ENCODE measurements at places on chromosomes 16 and 17. TPM values are rescaled to one million over a fixed set of nuclear protein-coding genes. Genes with fewer than 3 reads are reported as not detected.

DNA sequence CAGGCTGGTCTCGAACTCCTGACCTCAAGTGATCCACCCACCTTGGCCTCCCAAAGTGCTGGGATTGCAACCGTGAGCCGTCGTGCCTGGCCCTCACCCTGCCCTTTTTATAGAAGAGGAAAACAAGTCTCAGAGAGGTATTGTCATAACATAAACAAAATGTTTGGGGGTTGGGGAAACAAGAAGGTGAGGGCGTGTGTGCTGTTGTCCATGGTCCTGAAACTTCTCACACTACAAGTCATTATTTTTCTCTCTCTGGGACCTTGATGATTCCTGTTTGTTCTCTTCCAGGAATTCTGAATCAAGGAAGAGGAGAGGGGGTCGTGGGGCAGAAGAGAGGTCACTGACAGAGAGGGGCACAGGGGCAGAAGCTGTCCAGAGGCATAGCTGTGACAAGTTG lies 160.2 kb upstream of the LHX1 start:
- H3K4me3 ChIP-seq: no peak overlapping the region
- H3K27ac ChIP-seq: no peak overlapping the region
- H3K36me3 ChIP-seq: no peaks in the 10 kb centered on the region
- no peak for DNase-seq
- no peaks in the 10 kb centered on the region for H3K4me1 ChIP-seq

DNA sequence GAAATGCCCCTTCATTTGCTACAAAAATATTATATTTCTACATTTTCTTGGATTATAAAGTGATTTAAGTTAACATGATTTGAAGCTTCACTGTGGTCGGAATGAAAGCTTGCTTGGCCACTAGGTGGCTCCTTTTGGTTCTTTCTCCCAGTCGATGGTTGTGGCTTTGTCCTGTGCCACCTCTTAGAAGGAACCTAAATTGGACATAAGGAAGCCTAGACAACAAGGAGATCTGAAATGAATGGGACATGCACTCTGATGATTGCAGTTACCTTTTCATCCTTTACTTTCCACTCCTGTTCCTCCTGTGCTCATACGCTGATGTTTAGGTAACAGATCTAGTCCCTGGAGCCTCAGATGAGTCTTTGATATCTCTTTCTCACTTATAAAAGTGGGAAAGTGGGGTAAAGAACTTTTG lies 39.2 kb downstream of the FTO start:
- no peak overlapping the region for H3K27ac ChIP-seq
- peaks cover 26% of the 10 kb centered on the region for H3K4me1 ChIP-seq
- H3K36me3 ChIP-seq: no peaks in the 10 kb centered on the region
- peak; percentile 64 for DNase-seq

EPOP gene
- total RNA-seq: 54.9 TPM

DNA sequence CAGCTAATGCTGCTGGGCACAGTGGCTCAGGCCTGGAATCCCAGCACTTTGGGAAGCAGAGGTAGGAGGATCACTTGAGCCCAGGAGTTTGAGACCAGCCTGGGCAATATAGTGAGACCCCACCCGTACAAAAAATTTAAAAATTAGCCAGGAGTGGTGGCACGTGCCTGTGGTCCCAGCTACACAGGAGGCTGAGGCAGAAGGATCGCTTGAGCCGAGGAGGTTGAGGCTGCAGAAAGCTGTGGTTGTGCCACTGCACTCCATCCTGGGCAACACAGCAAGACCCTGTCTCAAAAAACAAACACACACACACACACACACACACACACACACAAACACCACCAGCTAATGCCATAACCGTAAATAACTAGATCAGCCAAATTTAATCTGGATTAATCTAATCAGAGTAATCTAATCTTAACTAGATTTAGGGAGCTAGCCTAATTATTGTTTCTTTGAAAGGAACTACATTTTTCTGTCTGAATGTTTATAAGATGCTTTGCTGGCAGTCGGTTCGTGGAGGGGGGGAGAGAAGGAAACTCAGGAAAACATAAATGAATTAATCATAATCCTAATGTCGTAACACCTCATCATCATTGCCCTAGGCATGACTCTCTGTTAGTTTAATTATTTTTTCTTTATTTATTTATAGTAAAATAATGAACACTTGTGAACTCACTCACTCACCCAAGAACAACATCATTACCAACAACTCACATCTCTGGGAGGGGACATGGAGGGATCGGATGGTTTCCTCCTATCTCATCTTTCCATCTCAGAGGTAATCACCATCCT lies 12.5 kb upstream of the RBBP6 start:
- H3K4me3 ChIP-seq: no peak overlapping the region
- H3K27me3 ChIP-seq: no peaks in the 10 kb centered on the region
- no peak for DNase-seq
- no peak overlapping the region for H3K27ac ChIP-seq

DNA sequence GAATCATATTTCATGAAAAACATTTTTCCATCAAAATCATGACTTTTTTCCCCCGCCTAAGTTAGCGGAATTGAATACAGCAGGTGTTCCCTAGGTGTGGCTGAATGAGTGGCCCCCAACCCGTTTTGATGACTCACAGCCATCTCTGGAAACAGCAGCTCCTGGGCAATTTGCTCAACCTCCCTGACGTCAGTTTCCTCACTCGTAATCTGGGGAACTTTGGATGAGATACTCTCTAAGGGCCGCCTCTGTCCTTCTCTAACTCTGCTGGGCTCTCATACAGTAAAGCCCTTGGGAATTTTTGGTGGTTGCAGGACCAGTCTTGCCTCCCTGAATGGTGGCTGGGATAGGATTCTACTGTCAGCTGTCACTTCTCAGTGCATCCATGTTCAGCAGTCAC lies 11.6 kb upstream of the NTN1 start:
- no peak overlapping the region for H3K27ac ChIP-seq
- no peak overlapping the region for H3K4me3 ChIP-seq
- no peaks in the 10 kb centered on the region for H3K4me1 ChIP-seq
- H3K27me3 ChIP-seq: peaks cover 62% of the 10 kb centered on the region

GRCh38 chr17:51707216-51707615 lies 446.9 kb downstream of the UTP18 start:
- DNase-seq: no peak
- H3K27ac ChIP-seq: no peak overlapping the region
- H3K36me3 ChIP-seq: no peaks in the 10 kb centered on the region
- no peak overlapping the region for H3K4me3 ChIP-seq
- H3K27me3 ChIP-seq: peaks cover 8% of the 10 kb centered on the region
- no peaks in the 10 kb centered on the region for H3K4me1 ChIP-seq

DNA sequence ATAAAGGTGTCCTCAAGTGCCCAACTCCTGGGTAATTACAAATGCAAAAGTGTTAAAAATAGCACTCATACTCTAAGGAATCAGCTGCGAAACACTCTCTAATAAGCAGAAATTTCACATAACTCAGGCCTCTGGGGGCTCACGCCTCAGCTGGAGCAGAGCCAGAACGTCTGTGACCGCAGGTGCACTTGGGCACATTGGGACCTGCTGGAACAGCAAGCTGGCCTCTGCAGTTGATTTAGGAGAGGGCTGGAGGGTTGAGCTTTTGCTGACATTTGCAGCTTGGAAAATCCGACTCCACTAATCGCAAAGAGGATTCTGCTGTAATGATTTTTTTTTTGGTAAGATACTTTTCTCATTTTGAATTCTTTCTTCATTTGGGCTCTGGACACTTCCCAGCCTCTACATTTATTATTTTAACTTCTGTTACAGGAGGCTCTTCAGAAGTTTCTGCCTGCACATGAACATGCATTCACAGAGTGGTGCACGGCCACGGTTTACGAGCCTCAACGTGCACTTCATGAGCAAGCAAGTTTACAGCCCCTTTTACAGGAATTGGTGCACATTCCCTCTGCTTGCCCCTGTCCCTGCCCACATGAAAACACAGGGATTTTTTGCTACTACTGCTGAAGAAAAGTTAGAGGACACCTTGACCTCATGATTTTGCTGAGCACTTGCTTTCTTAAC lies 4.1 kb upstream of the SNTB2 start:
- DNase-seq: no peak
- H3K27me3 ChIP-seq: no peaks in the 10 kb centered on the region
- H3K4me1 ChIP-seq: peaks cover 28% of the 10 kb centered on the region
- no peak overlapping the region for H3K27ac ChIP-seq

CRHR1 gene
- not detected for total RNA-seq

GRCh38 chr17:31877911-31878702 lies 19.1 kb upstream of the COPRS start:
- peaks cover 17% of the 10 kb centered on the region for H3K4me1 ChIP-seq
- peak overlapping the region; percentile 95 for H3K27ac ChIP-seq
- H3K36me3 ChIP-seq: peaks cover 65% of the 10 kb centered on the region
- no peaks in the 10 kb centered on the region for H3K27me3 ChIP-seq
- DNase-seq: peak; percentile 69

Measured in activated CD4-positive, alpha-beta T cell treated with anti-CD3 and anti-CD28 coated beads, Interleukin-2, amount 10 ng/mL, durations not matched to agents 24 days and 14 days (primary cell).